Suppressor macrophage treated with lipopolysaccharide for 4 hours (primary cell): ENCODE measurements at places on chromosomes 12 and 14.

DNA sequence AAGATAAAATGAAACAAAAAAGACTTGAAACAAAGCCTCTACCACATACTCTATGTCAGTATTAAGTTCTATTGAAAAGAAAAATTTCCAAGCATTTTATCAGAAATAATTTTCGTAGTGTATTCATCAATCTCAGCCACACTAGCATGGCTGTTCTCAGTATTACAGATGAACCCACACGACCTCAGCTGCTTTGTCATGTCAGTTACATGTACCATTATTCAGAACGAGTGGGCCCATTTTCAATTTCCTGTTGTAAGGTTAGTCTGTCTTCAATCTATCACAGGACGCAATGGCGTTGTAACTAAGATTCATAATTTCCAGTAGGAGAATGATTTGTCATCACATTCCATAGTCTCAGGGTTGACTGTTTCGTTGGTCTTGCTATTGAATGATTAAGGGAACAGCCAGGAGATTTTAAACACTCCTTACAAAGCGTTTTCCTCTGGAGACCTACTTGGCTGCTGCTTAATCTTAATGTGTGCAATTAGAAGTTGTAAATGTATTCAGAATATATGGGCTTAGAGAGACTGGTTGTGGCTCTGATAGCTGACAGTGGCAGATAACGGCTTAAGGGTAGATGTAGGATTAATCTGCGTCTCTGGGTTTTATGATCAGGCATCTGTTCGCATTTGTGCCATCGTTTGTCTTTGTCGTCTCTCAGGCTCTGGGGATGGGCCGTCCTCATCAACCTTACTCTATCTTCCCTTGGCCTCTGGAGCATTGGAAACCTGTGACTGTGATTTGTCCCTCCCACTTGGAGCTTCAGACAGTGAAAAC lies 65.4 kb downstream of the GLT1D1 start:
- no peak for DNase-seq

GRCh38 chr14:103628684-103629502 lies at the start of gene KLC1:
Gene KLC1, plus strand, starts transcription at chr14:103629211. Its CDS starts 25,354 bp downstream, at chr14:103654565.
- DNase-seq, result peak; percentile 86

DNA sequence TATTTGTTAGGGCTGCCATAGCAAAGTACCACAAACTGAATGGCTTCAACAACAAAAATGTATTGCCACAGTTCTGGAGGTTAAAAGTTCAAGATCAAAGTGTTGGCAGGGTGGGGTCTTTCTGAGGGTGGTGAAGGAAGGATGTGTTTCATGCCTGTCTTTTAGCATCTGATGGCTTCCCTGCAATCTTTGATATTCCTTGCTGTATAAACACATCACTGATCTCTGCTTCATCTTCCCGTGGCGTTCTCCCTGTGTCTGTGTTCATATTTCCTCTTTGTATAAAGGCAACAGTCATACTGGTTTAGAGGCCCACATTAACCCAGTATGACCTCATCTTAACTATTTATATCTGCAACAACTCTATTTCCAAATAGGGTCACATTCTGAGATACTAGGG lies 167.5 kb downstream of the BTG1 start:
- DNase-seq, result peak; percentile 56

DNA sequence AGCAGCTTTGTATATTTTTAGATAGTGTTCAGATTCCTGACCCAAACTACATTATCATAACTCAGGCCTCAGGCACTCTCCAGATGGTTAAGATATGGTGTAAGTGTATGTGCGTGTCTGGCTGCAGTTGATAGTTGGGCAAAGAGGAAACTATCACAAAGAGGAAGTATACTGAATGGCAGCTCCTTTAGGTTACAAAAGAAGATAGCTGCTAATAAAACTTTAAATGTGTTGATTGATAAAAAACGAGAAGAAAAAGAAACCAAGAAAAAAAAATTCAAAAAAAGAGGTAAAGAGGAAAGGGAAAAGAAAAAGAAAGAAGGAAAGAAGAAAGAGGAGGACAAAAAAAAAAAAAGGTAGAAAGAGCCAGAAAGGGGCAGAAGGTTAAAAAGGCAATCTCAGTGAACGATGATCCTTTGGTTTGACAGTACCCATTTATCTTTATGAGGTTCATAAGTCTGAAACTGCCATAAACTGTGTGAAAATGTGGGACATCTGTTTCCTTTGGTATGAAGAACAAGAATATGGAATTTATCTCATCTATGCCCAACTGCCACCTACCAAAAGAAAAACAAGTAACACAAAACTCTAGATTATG lies 42.2 kb downstream of the TAOK3 start:
- DNase-seq, result peak; percentile 82

- no peak for DNase-seq
These were observed 143.9 kb downstream of the ALX1 start for GRCh38 chr12:85423947-85424346.

DNA sequence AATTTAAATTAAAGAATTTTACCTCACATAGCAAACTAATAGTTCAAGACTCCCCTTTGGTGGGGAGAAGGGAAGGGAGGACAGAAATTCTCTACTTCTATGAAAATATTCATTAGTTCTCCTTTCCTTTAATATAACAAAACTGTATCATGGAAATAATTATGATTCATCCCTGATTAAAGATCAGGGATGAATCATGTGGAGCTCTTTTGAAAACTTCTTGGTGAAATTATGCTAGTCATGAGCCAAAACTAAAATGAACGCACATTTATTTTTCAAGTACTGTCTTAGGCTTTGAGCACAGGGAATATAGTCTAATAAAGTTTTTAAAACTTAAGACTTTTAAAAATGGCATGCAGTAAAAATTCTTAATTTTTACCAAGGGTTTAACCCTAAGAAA lies 17.1 kb downstream of the TMBIM4 start:
- DNase-seq, result peak; percentile 54

GRCh38 chr14:90058876-90059458 lies 2.8 kb upstream of the KCNK13 start:
- peak; percentile 29 for DNase-seq

DNA sequence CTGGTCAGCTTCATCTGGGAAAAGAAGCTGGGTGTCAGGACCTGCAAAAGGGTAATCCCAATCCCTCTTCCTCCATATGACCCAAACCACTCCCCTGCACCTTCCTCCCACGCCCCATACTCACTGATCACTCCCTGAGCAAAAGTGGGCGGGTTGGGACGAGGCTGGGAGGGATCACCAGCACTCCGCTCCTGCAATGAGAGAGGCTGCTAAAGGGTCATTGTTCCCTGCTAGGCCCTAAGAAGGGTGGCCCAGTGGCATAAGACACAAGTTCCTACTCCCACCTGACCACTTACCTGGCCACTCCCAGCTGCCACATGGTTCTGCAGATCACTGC lies 15.7 kb upstream of the PRKAG1 start:
- no peak for DNase-seq

DNA sequence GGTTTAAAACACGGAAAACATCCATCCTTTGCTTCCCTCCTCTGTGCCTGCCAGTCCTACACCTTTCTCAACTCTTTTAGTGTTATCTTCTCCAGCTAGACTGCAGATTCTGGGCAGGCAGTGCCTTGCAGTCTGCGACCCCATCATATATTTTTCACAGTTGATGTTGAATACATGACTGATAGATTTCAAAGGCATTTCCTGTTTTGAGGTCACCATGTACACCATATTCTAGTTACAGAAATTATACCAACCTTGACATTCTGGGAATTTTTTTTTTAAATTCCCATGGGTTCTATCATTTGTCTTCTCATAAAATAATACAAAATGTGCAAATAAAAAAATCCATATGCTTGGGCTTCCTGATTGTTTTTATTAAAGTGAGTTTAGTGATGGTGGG lies 16.6 kb downstream of the SOCS2 start:
- no peak for DNase-seq

DNA sequence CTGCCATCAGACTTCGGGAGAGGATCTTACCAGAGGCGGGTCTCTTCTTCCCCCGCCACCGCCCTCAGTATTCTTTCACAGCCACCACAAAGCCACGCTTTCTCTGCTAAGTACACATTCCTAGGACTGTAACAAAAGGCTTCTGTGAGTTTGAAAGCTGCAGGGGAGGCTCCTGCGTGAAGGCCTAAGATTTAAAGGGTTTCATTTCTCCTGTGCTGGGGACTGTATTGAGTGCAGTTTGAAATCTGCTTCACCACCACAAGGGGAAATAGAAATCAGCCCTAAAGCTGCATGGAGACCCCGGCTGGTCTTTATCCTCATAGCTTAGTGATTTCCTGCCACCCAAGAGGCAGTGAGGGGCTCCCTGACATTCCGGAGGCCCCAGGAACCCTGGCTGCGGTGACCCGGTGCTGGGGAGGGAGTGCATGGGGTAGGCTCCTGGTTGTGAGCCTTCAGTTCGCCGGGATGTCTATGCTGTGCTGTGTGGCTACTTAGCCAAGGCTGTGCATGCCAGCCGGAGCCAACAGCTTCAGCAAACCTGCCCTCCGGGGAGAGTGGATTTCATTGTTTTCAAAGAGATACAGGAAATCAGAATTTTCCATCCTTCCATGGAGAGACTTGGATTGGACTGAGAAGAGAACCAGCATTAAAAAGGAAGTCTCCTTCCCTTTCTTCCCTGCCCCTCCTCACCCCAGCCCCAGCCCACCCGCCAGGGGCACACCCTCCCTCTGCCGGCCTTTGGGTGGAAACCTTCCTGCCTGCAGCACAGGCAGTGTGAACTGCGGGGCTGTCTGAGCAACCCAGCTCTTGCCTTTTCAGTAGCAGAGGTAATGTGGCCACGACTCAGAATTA lies 163.3 kb downstream of the ETV6 start:
- DNase-seq, result peak; percentile 52

GRCh38 chr14:36955376-36955775 lies 217.0 kb downstream of the SLC25A21 start:
- DNase-seq, result no peak

GRCh38 chr12:182381-182892 lies 31.5 kb downstream of the SLC6A12 start:
- DNase-seq, result peak; percentile 84

DNA sequence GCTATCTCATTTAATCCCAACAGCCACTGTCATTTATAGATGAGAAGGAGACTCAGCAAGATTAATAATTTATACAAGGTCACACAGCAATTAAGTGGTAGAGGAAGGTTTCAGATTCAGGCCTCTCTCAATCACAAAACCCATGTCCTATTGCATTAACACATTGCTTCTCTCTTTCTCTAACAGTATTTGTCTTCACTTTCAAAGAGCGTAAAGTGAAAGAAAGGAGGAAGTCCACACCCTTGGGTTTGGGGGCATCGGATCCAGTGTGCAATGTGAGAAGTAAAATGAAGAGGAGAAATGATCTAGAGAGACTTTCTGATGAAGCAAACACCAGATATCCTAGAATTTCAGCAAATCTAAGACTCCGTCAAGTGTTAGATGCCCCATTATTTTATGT lies 7.0 kb upstream of the VRK1 start:
- peak; percentile 31 for DNase-seq

DNA sequence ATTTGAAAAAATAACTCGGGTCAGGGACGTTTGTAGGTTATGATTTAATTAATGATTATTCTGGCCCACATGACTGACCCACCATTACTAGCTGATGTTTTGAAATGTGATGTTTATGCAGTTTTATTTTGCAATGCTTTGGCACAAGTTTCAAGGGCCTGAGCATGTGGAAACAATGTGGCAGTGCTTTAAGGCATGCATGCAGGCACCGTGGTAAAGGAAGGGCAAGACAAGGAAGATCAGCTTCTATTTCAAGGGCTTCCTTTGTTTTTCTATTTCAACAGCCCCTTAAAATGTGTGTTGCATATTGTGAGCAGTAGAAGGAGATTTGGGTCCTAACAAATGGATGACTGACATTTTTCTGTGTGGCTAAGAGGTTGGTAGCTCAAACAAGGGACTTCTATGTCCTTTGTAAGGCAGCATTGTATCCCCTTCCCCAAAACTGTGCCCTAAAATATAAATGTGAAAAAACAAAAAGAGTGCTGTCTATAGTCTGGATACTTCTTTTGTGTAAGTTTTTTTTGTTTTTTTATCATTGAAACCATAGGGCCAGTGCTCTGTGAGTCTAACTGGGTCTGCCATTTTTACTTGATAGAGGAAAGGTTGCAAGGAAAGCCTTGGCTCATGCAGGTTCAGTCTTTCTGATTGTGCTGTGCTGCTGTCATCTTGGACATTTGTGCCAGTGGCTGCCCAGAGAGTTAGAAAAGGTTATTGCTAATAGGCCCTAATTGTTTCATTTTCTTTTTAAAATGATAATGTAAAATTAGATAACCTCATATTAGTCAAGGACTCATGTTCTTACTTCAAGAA lies 103.5 kb downstream of the FGD4 start:
- DNase-seq, result no peak

- no peak for DNase-seq
These were observed 22.7 kb upstream of the SRGAP1 start for GRCh38 chr12:63821781-63822251.

GRCh38 chr14:106605548-106606448 lies 1079.4 kb downstream of the TMEM121 start:
- peak; percentile 46 for DNase-seq

DNA sequence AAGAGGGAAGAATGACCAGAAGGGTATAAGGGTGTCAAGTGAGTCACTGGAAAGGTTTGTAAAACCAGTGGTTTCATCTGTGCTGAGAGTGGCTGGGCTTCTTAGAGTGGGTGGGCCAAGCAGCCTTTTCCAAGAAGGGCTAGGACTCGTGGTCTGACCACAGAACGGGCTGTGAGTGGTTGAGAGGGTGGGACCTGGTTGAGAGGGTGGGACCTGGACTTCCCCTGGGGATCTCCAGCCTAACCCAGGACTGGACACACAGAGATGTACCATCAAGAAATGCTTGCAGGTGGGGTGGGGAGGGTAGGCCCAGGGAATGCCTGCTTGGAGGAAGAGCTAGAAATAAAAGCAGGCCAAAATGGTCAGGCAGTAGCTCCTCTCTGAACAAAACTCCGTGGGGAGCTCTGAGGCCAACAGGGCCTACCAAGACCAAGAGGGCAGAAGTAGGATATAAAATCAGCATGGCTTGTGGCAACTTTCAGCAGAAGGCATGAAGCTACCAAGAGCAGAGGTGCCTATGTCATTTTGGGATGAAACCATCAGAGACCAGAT lies 140.5 kb downstream of the FOXN3 start:
- peak; percentile 88 for DNase-seq

GRCh38 chr12:123041042-123041531 lies 60.6 kb downstream of the ARL6IP4 start:
- DNase-seq, result no peak

DNA sequence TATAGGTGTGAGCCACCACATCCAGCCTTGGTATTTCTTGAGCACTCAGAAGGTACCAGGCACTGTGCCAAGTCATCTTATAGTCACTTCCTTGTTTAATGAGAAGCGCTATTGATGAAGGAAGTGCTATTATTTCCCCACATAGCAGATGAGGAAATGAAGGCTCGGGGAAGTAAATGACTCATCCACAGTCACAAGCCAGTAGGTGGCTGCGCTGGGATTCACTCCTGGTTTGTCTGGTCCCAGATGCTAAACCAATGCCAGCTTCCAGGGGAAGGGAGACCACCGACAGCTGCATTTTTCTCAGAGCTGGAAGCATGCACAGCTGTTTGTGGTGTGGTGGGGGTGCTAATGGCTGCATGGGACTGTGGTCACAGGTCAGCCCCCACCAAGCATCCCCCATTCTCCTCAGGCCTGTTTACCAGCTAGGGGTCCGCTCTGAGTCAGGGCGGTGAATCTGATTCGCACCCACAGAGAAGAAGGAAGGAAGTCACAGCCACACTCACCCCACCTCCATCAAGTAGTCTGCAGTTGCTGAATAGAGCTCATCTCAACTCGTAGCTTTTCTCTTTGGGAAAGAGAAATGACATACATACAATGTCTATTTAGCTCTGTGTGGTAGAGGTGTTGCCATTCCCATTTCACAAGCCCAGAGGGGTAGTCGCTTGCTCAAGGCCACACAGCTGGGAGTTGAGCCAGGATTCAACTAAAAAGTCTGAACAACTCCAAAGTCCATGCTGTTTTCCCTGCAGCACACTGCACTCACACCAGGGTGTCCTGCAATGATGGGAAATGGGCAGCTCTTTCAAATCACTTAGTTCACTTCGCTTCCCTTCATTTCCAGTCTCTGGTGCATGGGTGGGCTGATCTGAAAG lies 6.3 kb upstream of the LTBP2 start:
- peak; percentile 95 for DNase-seq
